ENCODE measurements at places on chromosomes 2 and 18.
A peak's percentile ranks its signal among the peaks of the same experiment; 100 is the strongest.

DNA sequence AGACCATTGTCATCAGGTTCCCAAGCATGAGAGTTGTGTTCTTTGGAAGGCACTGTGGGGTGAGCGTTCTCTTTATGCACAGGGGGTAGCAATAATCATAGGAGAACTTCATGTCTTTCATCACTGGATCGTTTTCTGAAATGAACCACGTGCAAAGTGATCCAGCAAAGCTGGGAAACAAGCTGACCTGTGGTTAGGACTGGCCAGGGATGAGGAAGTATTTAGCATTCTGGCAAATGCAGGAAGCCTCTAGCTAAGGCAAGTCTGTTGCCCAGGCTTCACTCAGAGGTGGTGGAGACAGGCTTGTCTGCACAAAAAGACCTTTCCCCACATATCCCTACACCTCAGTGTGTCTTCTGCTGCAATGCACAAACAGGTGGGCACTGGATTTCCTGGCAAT, 58.6 kb downstream of the MMADHC start:
- no peak for DNase-seq

- peak; percentile 5 for DNase-seq
Observed at GRCh38 chr2:211306929-211307328, 750.5 kb downstream of the CPS1 start.

- no peak for DNase-seq
Observed at GRCh38 chr2:85012431-85012830, 41.5 kb downstream of the KCMF1 start.

DNA sequence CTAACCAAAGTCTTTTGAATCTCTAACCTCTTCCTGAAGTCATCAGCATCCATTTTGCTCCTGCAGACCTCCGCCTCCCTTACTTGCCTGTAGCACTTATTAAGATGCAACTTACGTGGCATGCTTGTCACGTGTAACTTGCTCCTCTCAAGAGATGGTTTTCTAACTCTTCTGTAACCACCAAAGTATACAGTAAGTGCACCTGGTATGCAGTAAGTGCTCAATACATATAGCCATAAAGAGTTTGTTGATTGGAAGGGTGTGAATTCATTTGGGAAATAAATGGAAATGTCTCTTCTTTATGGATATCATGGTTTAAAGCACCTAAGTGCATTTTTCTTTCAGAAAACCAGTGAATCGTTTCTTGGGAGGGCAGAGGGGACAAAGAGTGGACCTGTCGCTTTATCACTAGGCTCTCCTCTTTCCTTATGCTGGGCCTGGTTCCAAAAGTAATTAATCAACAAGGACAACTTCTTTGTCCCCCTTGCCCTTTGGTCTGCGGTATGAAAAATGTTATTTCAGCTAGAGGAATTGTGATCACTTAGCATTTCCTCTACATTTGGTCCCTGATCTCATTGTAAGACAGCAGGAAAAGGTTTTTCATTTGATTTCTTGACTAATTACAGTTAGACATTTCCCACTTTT, 370.0 kb upstream of the SPRED2 start:
- DNase-seq: no peak

DNA sequence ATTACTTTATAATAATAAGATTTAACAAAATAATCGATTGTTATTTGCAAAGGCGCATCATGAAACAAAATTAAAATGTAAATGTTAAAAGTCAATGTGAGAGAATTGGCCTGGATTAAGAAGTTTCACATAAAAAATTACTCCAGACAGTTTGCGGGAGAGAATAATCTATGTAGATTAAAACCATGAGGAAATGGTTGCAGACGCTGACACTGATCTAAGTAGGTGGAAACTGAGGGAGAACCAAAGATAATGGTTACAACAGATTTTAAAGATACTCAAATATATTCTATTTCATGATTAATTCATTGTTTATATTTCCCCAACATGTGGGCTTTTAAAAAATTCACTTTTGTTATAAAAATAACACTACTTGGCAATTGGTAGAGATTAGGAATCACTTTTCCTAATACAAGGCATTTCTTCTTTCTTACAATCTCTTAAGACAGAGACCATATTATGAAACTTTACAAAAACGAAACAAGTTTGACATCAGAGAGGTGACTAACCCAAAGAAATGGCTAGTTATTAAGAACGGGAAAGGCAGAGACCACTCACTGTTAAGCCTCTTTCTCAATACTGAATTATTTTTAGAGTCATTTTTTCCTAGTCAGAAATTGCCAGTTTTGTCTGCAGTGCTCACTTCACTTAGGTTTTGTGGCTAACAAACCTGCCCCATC, 1.6 kb downstream of the KANSL1L start:
- peak; percentile 86 for DNase-seq

DNA sequence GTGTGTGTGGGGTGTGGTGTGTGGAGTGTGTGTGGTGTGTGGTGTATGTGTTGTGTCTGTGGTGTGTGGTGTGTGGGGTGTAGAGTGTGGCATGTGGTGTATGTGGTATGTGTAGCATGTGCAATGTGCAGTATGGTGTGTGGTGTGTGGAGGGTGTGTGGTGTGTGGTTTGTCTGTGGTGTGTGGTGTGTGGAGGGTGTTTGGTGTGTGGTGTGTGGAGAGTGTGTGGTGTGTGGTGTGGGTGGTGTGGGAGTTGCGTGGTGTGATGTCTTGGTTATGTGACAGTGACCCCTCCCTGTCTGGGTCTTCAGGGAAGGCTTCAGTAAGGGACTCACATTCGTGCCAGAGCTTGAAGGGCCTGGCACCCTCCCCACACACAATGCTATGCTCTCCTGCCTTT, 718.2 kb upstream of the SOX11 start:
- DNase-seq: no peak

DNA sequence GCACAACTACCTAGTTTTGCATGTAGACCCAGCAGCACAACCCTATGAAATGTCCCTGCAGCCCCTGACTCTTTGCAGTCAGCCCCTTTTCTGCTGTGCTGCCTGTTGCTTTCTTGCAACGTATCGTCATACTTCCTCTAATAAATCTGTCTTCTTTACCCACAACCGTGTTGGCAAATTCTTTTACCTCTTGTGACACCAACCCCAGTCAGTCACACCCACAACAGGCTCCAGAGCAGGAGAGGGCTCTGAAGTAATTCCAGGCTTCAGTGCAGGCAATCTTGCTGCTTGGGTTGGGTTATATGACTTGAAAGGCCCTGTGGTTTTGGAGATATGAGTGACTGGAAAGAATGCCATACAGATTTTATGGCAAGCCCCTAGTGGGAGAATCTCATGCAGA, 79.1 kb upstream of the KCNH7 start:
- DNase-seq: no peak

DNA sequence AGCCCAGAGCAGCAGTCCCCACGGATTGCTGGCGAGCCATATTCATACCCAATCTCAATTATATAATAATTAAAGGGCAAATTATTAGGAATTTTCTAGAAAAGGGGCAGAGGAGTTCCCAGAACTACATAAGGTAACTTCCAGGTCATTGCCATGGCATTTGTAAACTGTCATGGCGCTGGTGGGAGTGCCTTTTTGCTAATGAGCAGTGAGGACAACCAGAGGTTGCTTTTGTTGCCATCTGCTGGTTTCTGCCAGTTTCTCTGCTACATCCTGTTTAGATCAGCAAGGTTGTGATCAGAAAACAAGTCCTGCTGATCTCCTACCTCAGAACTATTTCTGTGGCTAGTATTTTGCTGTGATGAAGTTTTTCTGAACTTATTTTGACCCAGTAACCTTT, 159.8 kb upstream of the PIEZO2 start:
- peak; percentile 22 for DNase-seq

GRCh38 chr2:62733546-62733945, 28.0 kb downstream of the EHBP1 start:
- no peak for DNase-seq

DNA sequence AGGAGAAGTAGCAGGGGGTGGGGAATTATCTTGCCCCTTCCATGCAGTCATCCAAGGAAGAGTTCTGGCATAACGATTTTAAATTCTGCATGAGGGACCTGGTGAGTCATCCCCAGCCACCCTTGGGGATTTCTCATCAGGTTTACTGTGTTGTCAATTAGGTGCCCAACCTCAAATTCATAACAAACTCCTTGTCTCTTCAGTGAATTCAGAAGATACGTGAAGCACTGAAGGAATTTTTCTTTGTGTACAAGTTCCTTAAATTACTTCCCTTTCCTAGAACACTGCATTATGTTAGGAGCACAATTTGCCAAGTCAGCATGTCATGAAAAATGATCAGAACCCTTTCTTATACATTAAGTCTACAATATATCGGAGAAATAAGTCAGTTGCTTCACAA, 70.8 kb upstream of the NOSTRIN start:
- DNase-seq: no peak

DNA sequence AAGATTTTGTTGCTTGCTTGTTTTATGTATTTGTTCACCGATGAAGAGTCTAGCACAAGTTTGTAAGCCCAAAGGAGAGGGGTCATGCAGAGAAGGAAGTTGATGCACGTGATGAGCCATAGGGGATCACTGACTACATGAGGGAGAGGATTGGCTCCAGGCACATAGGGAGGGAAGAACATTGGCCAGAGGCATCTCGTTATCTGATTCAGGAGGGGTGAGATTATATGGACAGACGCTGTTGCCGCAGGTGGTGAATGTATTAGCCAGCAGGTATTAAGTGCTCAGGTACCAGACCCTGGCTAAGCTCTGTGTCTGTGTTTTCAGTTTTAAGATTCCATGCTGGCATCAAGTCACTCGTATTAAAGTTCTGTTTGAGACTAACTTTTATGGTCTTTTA, 91.8 kb upstream of the CHST9 start:
- DNase-seq: no peak

GRCh38 chr2:231965102-231965501, 3.6 kb downstream of the DIS3L2 start:
- no peak for DNase-seq

GRCh38 chr2:33219850-33220275, 256.6 kb upstream of the RASGRP3 start:
- no peak for DNase-seq

DNA sequence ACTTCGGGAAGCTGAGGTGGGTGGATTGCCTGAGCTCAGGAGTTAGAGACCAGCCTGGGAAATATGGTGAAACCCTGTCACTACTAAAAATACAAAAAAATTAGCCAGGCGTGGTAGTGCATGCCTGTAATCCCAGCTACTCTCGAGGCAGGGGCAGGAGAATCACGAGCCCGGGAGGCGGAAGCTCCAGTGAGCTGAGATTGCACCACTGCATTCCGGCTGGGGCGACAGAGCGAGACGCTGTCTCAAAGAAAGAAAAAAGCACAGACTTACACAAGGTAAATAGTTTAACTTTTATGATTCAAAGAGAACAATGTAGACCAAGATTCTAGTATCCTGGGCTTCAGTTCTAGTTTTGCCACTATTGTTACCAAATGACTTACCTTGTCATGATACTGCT, 37.4 kb downstream of the NCKAP1 start:
- DNase-seq: no peak

DNA sequence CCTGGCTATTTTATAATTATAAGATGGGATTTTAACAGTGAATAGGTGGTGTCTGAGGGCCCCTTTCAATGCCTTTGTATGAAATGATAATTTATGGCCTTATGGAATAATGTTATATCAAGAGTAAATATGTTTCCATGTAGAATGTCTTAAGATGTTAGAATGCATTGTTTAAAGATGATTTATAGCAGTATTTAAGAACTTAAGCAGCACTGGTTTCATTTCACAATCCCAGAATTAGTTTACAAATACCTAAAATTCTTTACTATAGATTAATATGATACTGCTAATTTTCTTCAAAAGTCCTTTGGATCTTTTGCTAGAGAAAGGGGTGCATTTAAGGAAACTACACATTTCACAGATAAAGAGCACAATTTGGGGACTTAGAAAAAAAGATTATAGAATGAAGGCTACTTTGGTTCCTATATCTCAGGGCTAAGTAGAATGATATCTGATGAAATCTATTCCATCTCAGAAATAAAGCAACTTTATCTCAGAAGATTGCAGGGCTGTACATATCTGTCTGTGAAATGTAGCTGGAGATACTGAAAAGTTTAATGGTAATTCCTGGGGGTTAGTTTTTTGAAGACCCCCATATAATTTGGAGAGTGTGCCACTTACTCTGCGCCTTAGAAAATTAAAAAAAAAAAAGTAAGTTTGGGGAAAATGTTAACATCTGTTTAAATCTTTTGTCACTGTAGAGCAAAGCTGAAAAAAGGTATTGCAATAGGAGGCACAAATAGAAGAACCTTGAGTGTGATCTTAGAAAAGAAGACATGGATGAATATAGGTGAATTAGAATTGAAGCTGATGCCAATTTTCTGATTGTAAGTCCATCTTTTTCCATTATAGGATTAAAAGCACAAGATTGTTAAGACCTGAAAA, 123.4 kb downstream of the GULP1 start:
- DNase-seq: no peak

DNA sequence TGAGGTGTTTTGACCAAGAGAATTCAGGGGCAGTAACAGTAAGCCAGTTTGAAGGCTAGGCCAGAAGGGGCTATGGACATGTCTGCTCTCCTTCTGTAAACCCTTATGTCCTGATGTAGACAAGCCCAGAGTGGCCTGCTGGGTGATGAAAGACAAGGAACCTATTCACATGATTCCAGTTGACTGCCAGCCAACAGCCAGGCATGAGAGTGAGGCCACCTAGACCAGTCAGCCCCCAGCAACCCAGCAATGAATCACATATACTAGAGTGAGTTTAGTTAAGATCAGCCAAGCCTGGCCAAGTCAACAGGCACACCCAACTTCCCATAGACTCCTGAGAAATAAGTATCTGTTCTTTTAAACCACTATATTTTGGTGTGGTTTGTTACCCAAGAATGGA, 1889.7 kb upstream of the CELF4 start:
- DNase-seq: peak; percentile 25

GRCh38 chr18:48715711-48716361, 177.0 kb downstream of the CTIF start:
- no peak for DNase-seq

GRCh38 chr18:70271742-70272141, 17.1 kb upstream of the SOCS6 start:
- no peak for DNase-seq

- no peak for DNase-seq
Observed at GRCh38 chr2:810397-810796, 133.2 kb upstream of the TMEM18 start.

DNA sequence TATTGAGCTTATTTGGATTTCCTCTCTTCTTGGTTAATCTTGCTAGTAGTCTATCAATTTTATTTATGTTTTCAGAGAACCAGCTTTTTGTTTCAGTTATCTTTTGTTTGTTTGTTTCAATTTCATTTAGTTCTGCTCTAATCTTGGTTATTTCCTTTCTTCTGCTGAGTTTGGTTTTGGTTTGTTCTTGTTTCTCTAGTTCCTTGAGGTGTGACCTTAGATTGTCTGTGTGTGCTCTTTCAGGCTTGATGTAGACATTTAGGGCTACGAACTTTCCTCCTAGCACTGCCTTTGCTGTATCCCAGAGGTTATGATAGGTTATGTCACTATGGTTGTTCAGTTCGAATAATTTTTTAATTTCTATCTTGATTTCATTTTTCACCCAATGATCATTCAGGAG, 141.6 kb downstream of the ZNF236 start:
- DNase-seq: no peak

DNA sequence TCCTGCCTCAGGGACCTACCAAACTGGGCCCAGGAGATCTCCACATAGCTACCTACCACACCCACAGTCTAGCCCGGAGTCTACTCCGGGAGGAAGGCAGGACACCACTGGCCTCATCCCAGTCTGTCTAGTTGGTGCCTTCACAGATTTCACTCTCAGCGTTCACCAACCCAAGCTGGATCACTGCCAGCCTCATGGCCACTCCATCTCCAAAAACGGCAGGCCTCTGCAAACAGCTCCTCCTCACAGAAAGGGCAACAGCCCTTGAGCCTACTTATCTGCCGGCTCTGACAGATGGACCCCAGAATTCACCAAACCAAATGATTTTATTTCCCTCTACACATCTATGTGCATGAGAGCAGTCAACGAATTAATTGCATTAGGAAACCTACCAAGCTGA, 61.3 kb downstream of the NCKAP5 start:
- DNase-seq: no peak
